ENCODE measurements at places on chromosomes 12 and 14. TPM values are rescaled to one million over a fixed set of nuclear protein-coding genes. Genes with fewer than 3 reads are reported as not detected.

The DEGS2 gene
- 0.63 TPM for polyA plus RNA-seq

The TMTC2 gene
- polyA plus RNA-seq, result 15.5 TPM

The TCTN2 gene
- polyA plus RNA-seq, result 8.1 TPM

The ARHGEF25 gene
- polyA plus RNA-seq, result 31.7 TPM

The FITM1 gene
- 146 TPM for polyA plus RNA-seq

The NYNRIN gene
- polyA plus RNA-seq, result 25.1 TPM

The SLCO1B1 gene
- polyA plus RNA-seq, result not detected

- no peak for DNase-seq
Measured at GRCh38 chr12:131828671-131829355, 620 bp downstream of the MMP17 start.

GRCh38 chr12:53949631-53950436 lies 4.9 kb upstream of the HOXC12 start:
- DNase-seq, result no peak

GRCh38 chr12:92939116-92939515 lies 10.0 kb upstream of the EEA1 start:
- DNase-seq, result no peak

GRCh38 chr12:62123721-62124203 lies 136.4 kb upstream of the USP15 start:
- DNase-seq, result peak; percentile 26

DNA sequence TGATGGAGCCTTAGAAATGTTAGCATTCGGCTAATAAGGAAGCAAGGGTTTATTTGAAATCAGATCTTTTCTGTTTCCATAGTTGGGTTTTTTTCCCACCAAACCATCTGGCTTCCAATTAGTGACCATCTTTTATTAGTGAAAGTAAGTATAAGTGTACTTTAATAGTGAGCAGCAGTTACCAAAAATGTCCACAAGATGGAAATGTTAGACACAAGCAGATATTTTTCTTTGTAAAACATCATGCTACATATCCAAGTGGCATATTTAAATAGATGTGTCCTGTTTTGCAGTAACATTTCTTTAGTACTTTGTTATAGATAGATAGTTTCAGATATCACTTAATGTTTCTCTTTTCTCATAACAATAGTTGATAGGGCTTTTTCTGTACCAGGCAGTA lies 28.8 kb downstream of the YEATS4 start:
- DNase-seq, result peak; percentile 23

DNA sequence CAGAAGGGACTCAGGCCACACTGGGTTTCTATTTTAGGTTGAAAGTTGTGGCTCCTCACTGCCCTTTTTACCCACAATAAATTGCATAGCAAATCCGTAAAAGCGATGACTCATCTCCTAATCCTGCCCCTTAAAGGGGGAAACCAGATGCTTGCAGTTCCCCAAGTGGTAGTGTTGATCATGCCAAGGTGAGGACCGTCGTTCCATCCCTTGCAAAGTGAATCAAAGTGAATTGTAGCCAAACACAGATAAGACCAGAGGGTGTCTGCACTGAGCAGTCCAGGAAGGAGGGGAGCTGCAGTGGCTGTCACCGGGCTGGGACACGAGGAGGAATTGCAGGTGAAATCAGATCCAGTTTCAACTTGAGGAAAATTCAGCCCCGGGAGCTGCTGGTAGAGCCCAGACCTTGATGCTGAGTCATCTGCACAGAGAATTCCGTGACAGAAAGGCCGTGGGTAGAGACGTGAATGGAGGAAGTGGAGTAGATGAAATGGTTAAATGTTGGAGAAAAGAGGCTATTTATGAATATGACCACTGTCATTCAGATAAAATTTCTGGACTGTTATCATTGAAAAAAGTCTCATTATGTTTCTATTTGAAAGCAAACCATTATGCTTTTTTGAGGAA lies 44.2 kb upstream of the MMP17 start:
- no peak for DNase-seq

GRCh38 chr12:77324763-77325468 lies 259.5 kb upstream of the E2F7 start:
- peak; percentile 88 for DNase-seq

DNA sequence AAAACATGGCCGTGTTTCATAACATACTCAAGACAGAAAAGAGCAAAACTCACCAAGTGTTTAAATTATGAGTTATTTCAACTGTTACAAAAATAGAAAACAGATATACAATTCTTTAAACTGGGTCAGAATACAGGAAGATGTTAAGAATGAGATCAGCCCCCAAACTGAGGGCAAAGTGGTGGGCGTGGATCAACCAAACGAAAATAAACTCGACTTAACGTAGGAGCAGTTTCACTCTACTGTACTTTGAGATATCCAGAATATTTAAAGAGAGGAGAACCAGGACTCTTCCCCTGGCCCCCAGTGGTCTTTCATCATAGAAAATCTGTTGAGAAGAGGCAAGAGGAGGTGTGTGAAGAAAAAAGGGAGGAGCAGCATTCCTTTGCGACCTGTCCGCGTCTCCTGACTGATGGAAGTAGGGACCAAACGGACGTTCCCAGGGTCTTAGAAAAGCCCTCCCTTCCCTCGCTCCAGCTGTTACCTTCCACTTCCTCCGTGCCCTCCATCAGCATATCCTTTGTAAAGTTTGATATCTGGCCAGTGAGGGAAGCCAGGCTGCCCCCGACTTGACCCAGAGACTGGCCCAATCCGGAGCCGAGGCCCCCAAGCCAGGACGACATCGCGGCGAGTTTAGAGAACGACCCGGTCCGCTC lies 668 bp downstream of the TRIP11 start:
- DNase-seq, result peak; percentile 75

GRCh38 chr12:76866726-76867125 lies 12.1 kb downstream of the CSRP2 start:
- DNase-seq, result peak; percentile 66

- no peak for DNase-seq
Measured at GRCh38 chr14:94994245-94994644, 163.1 kb downstream of the DICER1 start.

- no peak for DNase-seq
Measured at GRCh38 chr14:94584591-94585280, 3.5 kb downstream of the SERPINA5 start.

DNA sequence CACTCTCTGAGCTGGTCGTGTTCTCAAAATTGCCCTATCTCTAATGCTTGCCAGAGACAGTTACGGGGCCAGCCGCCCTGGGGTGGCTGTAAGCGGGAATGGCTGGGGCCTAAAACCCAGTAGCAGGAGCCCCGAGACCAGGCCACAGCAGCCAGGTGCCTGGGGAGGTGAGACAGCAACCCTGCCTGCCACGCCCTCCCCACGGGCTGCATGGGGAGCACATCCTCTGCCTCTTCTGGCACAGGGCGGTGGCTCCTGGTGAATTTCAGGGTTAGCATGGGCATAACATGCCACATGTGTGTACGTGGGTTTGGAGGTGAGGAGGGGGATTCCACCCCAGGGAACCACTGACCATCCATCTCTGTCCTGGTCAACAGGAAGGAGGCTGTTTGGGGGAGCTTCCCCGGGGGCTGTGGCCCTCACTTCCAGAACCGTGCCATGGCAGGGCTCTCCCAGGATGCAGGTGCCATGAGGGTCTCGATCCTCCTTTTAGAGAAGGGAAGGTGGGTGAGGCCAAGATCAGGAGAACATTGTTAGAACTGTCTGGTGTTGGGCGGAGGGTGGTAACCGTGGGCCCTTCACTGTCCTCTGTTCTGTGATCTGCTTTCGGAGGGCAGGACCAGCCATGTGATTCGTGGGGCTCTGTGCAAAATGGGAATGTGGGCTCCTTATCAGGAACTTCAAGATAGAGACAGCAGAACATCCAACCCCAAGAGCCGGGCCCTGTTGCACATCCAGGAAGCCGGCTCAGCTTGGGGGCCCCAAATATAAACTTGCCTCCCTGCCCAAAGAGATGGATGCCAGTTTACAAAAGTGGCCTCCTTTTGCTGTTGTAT lies 312.2 kb upstream of the DIO3 start:
- DNase-seq, result no peak

- DNase-seq, result no peak
Measured at GRCh38 chr12:41802803-41803202, 341.9 kb downstream of the GXYLT1 start.

- DNase-seq, result no peak
Measured at GRCh38 chr14:34699873-34700621, 14.3 kb downstream of the CFL2 start.

- DNase-seq, result no peak
Measured at GRCh38 chr12:64666054-64666914, 56.0 kb downstream of the RASSF3 start.

DNA sequence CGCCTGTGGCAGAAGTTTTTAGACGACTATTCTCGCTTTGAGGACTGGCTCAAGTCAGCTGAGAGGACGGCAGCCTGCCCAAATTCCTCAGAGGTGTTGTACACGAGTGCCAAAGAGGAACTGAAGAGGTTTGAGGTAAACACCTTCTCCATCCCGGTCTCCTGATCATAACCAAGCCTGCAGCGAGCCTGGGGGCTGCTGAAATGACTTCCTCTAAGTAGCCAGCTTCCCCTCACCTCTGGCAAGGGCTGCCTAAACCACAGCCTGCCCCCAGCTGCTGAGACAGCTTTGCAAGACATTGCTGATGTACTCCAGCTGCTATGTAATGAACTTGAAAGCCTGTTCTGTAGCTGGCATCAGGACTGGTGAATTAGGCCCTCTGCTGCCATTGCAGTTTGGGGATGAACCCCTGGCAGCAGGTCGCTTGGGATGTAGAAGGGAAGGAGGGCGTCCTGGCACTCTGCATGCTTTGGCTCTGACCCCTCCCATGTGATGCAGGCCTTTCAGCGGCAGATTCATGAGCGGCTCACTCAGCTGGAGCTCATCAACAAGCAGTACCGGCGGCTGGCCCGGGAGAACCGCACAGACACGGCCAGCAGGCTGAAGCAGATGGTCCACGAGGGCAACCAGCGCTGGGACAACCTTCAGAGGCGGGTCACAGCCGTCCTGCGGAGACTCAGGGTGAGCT lies 84.6 kb downstream of the ESR2 start:
- DNase-seq, result peak; percentile 16

GRCh38 chr12:25780771-25781170 lies 177.7 kb upstream of the RASSF8 start:
- DNase-seq, result no peak

DNA sequence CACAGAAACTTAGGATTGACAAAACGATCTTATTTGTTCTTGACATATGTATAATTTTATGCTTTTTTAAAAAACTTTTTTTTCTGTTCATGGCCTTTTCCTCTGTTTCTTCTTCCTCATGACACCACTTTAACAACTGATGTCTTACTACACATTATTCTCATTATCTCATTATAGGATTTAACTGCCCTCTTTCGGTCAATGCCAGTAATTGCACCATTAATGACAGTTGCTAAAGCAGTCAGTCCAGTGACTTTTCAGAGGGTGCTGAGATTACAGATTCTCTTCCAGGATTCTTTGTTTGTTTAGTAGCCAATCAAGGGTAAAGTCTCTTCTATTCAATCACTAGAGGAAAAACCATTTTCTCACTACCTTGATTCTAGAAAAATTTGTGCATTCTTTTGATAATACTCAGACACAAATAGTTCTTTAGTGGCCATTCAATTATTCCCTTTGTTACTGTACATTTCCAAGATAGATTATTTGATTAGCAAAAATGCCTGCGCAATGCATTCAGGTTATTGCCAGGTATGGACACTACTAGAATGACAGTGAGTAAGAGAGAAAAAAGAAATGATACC lies 50.1 kb downstream of the KLRG1 start:
- DNase-seq, result peak; percentile 24

GRCh38 chr14:87131879-87132278 lies 861.1 kb downstream of the GALC start:
- no peak for DNase-seq

GRCh38 chr14:56170877-56171422 lies 52.7 kb downstream of the PELI2 start:
- no peak for DNase-seq

- no peak for DNase-seq
Measured at GRCh38 chr14:56273951-56274350, 155.7 kb downstream of the PELI2 start.

DNA sequence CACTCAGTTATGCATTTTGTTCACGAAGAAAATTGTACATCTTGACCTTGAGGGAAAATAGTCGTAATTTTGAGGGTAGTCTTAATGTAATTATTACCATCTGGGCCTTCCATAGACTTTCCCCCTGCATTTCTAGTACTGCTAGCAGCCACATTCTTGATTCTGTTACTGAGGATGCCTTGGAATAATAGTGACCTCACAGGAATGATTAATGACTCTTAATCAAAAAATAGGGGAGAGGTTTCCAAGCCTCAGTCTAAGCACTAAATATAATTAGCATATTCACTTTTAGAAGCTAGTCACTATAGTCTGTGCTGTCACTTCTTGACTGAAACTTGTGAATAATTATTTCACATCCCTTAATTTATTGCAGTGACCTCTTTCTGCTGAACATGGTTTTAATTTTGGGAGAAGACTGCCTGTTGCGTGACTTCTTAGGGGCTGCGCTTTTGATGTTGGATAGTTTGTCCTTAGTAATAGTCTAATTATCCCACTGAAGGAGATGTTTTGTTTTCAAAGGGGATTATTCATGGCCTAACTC lies 400.5 kb downstream of the ADAMTS20 start:
- no peak for DNase-seq

DNA sequence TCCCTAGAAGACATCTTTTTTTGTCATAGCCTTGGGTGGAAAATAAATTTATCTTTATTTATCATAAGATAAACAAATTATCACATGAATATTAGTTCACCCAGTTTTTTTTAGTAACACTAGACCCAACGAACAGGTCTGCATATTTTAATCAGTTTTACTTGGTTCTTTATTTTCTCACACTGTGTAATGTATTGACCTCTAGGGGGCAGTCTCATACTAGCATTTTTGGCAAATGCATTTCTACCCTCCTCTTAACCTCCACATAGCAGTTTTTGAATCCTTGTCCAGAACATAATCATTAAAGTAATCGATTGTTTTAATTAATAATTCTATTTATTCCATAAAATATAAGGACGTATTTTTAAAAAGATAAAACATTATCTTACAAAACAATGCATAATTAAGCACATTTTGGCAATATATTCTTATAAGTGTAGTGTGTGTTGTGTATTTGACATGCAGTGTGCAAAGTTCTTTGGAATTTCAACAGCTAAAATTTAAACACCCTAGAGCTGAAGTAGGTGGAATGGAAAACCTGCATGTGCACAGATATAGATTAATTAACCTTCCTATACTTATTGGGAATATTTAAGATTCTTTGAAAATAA lies 31.6 kb upstream of the PTPRQ start:
- DNase-seq, result peak; percentile 36

DNA sequence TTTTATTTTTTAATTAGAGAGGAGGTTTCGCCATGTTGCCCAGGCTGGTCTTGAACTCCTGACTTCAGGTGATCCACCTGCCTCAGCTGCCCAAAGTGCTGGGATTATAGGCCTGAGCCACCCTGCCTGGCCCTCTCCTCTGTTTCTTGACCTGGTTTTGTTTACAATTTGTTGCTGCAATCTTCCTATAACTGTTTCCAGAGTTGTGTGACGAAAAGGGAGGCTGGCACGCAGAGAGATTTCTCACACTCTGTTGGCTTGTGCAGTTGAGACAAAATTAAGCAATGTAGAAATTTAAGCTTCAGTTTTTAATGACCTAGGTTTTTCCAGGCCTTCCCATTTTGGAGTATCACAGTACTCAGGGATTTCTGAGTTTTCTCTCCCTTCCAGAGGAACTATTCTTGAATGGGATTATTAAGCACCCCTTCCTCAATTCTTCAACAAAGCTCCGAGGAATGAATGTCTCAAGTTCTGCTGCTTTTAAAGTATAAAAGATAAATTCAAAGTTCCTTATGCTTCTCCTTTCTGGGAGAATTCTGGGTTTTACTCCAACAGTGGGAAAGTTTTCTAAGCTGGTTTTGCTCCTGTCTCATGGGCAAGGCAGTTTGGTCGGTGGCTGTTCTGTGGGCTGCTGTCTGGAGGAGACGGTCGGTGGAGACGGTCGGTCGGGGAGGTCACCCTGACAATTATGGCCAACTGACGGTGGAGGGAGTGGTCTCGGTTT lies 20.4 kb upstream of the FOS start:
- no peak for DNase-seq

Data from hindlimb muscle (tissue), 1 donor.